Left colon (tissue), 2 donors: ENCODE measurements at places on chromosomes 13 and 19.

- DNase-seq = peak; percentile 63
These were observed 5.8 kb downstream of the RAB20 start for GRCh38 chr13:110555601-110556223.

DNA sequence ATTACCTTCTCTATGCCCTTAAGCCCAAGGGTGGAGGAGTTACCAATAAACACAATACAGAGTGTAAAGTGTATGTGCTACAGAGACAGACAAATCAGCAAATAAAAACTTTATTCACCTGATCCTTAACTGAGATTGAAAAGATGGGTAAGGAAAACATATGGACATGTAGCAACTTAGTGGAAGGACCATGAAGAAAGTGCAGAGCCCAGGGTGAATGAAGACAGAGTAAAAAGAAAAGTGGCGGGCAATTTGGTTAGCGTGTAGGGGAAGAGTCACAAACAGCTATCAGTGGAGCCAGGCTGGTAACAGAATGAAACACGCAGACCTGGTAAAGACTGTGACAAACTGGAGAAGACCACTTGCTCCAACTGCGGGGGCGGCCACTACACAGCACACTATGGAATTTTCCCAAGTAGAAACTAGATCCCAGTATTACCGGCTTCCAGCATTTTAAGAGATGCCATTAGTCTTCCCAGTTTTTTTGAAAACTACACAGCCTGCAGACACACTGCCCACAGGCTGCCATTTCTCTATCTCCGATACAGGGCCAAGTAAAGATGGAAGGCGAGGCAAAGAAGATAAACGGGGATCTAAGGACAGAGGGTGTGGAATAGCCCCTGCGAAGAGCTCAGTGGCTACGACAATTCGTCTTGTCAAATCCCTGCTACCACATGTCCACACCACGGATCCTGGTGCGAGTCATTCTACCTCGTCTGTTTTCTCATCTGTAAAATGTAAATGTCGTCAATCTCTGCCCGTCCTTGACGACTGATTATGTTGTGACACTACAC lies 1.2 kb downstream of the UQCRFS1 start:
- peak; percentile 13 for DNase-seq

GRCh38 chr13:99363949-99364348 lies 56.8 kb upstream of the GPR183 start:
- DNase-seq = no peak

DNA sequence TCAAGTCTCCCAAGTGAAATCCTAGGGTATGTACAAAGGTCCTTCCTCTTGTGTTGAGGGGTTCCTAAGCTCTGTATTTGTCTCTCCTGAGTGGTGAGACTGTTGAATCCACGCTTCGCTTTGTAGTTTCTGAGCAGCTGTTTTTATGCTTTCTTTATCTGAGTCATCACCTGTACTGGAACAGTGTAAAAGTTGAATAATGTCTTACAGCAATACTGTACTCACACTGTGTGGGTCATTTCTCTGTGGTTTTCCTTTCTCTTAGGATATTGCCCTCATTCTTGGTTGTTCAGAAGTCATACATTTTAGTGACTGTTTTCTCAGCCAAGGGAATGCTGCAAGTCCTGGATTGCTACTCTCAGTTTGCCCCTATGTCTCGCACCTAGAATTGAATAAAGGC lies 1596.6 kb downstream of the SLITRK5 start:
- DNase-seq = no peak

GRCh38 chr19:11242864-11243797 lies 3.7 kb downstream of the ANGPTL8 start:
- peak; percentile 93 for DNase-seq

DNA sequence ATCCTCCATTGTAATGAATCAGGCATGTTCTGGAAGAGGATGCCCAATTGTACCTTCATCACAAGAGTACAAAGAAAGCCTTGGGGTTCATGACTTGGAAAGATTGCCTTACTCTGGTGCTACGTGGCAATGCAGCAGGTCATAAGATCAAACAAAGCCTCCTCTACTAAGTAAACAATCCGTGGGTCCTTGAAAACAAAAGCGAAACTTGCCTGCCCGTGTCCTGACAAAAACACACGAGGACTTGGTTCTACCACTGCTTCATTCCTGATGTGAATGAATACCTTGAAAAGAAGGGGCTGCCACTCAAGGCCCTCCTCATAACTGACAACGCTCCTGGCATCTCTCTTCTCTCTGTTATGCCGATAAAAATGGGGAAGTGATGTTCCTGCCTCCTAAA lies 18.9 kb downstream of the ZNF563 start:
- no peak for DNase-seq

DNA sequence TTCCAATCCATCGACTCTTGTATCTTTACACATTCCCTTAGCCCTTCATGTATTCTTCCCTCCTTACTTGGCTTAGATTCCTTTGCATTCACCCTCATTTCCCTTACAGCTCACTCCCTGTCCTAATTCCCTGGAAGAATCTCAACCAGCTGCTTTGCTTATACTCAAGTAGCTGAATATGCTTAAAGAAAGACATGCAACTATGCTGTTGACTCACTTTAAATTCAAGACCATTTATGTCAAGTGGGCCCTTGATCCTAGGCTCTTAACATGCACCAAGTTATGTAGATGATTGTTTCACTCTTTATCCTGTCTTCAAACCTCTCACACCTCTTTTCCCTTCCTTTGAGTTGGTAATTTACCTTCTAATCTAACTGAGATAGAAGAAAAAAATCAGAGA lies 7.4 kb downstream of the CCDC122 start:
- DNase-seq = no peak

GRCh38 chr13:81320516-81320915 lies 979.6 kb upstream of the SPRY2 start:
- no peak for DNase-seq

- no peak for DNase-seq
These were observed 447.4 kb downstream of the COG6 start for GRCh38 chr13:40102854-40103253.

- DNase-seq = no peak
These were observed 1.8 kb downstream of the SHKBP1 start for GRCh38 chr19:40578442-40578908.

GRCh38 chr13:33611121-33611805 lies 206.7 kb upstream of the RFC3 start:
- peak; percentile 28 for DNase-seq

GRCh38 chr19:50224986-50225747 lies 21.7 kb downstream of the MYH14 start:
- DNase-seq = no peak
